ENCODE measurements at places on chromosomes 13 and 19. TPM values are rescaled to one million over a fixed set of nuclear protein-coding genes. Genes with fewer than 3 reads are reported as not detected.

Gene LPAR6
- total RNA-seq = 41.4 TPM

DNA sequence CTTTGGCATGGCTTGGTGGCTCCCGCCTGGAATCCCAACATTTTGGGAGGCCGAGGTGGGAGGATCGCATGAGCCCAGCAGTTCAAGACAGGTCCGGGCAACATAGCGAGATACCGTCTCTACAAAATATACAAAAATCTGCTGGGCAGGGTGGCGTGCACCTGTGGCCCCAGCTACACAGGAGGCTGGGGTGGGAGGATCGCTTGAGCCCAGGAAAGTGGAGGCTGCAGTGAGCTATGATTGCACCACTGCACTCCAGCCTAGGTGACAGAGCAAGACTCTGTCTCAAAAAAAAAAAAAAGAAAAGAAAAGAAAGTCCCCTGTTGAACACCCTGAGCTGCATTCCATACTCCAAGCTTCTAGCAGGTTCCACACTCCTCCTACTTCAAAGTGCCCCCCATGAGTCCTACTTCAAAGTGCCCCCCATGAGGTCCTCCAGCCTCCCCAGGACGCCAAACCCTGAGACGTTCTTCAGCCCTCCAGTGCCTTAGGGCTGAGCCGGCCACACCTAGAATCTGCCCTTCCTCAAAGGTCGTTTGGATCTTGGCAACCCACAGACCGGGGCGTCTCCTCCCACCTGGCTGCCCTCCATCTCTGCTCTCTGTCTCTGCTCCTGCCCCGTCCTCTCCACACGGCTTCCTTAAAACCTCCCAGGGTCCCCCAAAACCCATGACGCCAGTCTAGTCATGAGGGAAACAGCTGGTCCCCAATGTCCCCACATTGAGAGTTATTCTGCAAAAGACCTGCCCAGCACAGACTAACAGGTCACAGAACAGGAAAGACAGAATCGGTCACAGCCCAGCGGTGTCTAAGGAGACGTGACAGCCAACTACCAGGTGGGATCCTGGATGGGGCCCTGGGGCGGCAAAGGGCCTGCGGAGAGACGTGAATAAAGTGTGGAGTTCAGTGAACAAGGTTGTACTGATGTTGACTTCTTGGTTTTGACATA is 4.8 kb downstream of the TJP3 start:
- H3K27me3 ChIP-seq = peaks cover 7% of the 10 kb centered on the region
- H3K36me3 ChIP-seq = no peaks in the 10 kb centered on the region
- no peak for DNase-seq
- peak overlapping the region; percentile 4 for H3K27ac ChIP-seq

Gene CNFN
- total RNA-seq = 353 TPM

- H3K4me1 ChIP-seq = no peaks in the 10 kb centered on the region
- peaks cover 45% of the 10 kb centered on the region for H3K27me3 ChIP-seq
- H3K4me3 ChIP-seq = no peak overlapping the region
- no peak overlapping the region for H3K27ac ChIP-seq
- DNase-seq = no peak
Measured at GRCh38 chr19:15813916-15814315, 1.5 kb downstream of the OR10H1 start.

All from suprapubic skin (tissue), 4 donors.